ENCODE measurements at places on chromosomes 11 and 22.
A peak's percentile ranks its signal among the peaks of the same experiment; 100 is the strongest.

GRCh38 chr11:27571154-27571810 lies 64.7 kb upstream of the LIN7C start:
- DNase-seq = no peak

DNA sequence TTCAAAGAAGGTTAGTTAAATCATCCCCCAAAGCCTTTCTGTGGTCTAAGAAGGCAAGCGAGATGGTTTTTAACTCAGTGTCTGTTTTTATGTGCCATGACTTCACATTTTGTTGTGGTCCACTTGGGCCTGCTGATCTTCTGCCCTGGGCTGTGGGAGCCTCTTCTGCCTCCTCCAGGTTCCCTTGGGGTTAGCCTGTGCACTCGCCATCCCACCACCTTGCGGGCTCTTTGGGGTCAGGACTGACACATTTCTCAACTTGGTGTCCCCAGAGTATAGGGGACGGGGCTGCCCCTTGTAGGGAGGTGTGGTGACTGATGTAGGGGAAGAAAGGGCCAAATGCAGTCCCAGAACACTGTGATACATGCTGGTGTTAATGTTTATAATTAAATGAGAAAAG lies 207.0 kb downstream of the TBC1D22A start:
- DNase-seq = no peak

DNA sequence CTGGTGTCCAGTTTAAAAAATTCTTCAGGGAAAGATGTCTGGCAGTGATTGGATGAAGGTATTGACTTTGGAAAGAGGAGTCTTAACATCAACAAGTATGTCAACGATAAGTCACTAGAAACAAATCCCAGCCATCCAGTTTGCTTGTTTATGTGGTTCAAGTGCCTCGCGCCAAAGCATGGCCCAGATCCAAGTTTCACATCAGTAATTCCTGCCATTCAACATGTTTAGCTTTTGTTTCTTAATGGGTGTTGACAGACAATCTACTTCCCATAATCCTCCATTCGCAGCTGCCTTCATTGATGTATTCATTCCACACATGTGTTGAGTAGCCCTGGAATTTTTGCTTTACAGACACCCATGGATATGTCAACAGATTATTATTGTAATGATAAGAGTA lies 77.8 kb downstream of the UBASH3B start:
- peak; percentile 85 for DNase-seq

DNA sequence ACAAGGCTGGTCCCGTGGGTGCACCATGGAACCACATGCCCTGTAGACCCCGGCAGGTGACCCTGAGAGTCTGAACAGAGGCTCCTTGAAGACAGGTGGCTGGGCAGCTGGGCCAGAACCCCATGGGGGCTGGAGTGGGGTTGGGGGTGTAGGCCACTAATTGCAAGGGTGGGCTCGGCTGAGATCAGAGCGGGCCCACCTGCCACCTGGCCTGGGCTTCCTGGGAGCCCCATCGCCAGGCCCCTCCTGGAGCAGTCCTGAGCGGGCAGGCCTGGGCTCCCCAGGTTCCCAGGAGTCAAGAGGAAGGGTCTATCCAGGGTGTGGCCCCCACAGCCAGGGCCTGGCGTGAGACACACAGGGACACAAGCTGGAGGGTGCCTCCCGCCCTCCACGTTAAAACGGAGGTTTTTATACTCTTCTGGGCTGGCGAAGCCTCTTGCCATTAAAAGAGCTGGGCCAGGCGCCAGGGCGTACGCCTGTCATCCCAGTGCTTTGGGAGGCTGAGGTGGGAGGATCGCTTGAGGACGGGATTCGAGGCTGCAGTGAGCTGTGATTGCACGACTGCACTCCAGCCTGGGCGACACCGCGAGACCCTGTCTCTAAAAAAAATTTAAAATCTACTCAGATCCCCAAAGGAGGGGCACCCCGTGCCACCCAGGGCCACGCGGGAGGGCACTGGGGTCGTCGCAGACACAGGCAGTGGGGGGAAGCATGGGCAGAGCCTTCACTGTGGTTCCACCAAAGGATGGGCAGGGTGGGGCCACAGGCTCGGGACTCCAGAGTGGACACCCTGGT lies 4.8 kb upstream of the TRABD start:
- DNase-seq = no peak

Data from DMS79 treated with DMSO at 0.1 percent for 48 hours (cell line).